NB4 (cell line): ENCODE measurements at places on chromosomes 12 and 14.
A peak's percentile ranks its signal among the peaks of the same experiment; 100 is the strongest.

DNA sequence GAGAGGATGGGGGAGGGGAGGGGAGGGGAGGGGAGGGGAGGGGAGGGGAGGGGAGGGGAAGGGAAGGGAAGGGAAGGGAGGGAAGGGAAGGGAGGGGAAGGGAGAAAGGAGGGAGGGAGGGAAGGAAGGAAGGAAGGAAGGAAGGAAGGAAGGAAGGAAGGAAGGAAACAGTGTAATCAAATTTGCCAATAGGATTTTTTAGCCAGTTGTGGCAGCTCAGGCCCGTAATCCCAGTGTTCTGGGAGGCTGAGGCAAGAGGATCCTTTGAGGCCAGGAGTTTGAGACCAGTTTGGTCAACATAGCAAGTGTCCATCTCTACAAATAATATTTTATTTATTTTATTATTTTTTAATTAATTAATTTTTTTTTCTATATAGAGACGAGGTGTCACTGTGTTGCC, 19.4 kb downstream of the AICDA start:
- no peak for DNase-seq

- peak; percentile 47 for DNase-seq
Measured at GRCh38 chr12:40312982-40313576, 88.3 kb downstream of the LRRK2 start.

DNA sequence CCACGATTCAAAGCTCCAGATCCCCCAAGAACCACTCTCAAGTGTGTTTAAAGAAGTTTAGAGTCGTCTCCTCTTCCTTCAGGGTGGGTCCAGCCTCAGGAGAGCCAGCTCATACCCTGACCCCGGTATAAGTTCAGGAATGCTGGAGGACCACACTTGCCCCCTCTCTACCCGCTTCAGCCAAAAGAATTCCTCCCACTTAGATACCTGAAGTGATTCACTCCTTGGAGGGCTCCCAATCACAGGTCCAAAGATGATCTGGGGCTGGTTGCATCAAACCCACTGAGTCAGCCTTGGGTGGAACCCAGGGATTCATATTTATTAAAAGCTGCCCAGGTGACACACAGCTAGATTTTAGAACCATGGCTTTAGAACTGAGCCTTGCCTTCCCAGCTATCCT, 133.5 kb upstream of the PARP11 start:
- no peak for DNase-seq

- no peak for DNase-seq
Measured at GRCh38 chr12:68641138-68641537, 30.4 kb downstream of the RAP1B start.
